Stimulated activated CD8-positive, alpha-beta memory T cell treated with anti-CD3 and anti-CD28 coated beads, Interleukin-2, amount 100 ng/mL, for 48 hours (primary cell): ENCODE measurements at places on chromosomes 2 and 18.

- DNase-seq: no peak
Observed at GRCh38 chr18:35390951-35391700, 14.0 kb upstream of the ZNF396 start.

GRCh38 chr2:97713296-97714083 is at the start of gene ZAP70:
ZAP70 (plus strand) TSS chr2:97713576; CDS start chr2:97724037, 10,461 bp downstream.
- DNase-seq: peak; percentile 48

GRCh38 chr2:176285321-176285720 is 16.1 kb downstream of the MTX2 start:
- no peak for DNase-seq

DNA sequence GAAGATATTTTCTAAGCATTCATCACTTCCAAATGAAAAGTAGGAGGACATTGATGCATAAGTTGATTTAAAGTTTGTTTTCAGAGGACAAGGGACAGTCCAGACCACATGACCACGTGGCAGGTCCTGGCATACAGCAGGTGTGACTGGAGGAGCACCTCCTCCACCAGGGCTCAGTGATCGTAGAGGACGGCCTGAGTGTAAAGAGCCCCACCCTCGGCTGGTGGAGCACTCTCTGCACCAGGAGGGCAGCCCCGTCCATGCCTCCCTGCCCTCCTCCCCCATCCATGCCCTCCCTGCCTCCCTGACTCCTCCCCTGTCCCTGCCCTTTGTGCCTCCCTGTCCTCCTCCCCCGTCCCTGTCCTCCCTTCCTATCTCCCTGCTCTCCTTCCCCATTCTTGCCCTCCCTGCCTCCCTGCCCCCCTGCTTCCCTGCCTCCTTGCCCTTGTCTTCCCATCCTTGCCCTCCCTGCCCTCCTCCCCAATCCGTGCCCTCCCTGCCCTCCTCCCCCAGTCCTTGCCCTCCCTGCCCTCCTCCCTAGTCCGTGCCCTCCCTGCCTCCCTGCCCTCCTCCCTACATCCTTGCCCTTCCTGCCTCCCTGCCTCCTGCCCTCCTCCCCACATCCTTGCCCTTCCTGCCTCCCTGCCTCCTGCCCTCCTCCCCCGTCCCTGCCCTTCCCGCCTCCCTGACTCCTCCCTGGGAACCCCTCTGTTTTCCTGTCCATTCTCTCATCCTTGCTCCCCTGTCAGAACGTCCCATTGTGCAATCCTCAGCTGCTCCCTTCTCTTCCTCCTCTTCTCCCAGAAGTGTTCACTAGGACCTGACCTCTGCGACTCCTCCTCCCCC is 47.9 kb downstream of the ANKMY1 start:
- no peak for DNase-seq

- no peak for DNase-seq
Observed at GRCh38 chr18:37259711-37260110, 305.9 kb downstream of the CELF4 start.
